NCI-H2107 (cell line): ENCODE measurements at places on chromosomes 7 and 10.

GRCh38 chr7:33220231-33220630, 90.9 kb downstream of the BBS9 start:
- no peak for DNase-seq

DNA sequence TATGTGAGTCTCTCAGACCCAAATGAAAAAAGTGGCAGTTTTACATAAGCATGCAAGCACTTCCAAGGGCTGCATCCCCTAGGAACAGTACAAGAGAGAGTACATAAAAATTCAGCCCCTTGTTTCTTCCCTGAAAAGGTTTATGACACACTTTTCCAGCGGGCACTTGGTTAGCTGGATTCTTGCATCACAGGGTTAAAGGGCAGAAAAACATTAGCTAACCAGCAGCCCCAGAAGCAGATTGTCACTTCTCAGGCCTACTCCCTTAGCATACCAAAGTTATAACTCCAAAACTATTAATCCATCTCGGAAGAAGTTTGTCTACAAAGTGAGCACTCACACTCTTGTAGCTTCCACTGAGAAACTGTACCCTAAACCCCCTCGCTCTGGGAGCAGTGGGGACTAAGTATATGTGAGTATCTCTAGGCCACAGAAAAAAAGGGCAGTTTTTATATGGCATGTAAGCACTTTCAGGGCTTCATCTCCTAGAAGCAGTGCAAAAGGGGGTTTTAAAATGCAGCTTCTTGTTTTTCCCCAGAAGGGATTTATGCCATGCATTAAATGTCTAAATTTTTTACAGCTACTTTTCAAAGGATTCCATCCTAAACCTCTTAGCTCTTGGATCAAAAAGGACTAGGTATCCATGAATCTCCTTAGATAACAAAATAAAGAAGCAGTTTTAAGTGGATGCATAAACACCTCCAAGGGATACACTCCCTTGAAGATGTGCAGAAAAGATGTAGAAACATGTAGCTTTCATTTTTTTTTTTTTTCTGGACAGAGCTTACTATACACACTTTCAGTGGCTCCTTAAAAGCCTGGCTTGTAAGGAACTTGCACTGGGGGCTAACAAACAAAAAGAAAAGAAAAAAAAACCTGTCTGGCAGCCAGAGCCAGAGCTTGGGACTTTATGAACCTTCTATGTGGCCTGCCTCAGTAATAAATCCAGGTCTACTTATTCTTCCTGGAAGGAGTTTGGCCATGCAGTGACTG, 956.7 kb downstream of the CCSER2 start:
- no peak for DNase-seq

- DNase-seq: no peak
Measured at GRCh38 chr7:101951757-101952156, 134.3 kb downstream of the CUX1 start.

DNA sequence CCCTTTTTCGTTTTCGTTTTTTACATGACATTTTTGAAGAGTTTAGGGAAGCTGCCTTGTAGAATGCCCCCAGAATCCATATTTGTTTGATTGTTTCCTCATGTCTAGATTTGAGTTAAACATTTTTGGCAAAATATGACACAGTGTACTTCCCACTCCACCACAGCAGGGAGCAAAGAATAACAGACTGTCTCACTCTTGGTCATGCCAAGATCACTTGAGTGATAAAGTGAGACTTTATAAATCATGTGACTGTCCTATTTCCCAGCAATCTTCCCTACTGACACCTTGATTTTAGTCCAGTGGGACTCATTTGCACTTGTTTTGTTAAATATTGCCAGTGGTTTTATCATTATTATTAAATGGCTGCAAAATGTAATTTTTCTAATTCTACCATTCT, 44.4 kb upstream of the USP6NL start:
- DNase-seq: no peak

- DNase-seq: no peak
Measured at GRCh38 chr7:140485500-140486265, 6.4 kb upstream of the MKRN1 start.

DNA sequence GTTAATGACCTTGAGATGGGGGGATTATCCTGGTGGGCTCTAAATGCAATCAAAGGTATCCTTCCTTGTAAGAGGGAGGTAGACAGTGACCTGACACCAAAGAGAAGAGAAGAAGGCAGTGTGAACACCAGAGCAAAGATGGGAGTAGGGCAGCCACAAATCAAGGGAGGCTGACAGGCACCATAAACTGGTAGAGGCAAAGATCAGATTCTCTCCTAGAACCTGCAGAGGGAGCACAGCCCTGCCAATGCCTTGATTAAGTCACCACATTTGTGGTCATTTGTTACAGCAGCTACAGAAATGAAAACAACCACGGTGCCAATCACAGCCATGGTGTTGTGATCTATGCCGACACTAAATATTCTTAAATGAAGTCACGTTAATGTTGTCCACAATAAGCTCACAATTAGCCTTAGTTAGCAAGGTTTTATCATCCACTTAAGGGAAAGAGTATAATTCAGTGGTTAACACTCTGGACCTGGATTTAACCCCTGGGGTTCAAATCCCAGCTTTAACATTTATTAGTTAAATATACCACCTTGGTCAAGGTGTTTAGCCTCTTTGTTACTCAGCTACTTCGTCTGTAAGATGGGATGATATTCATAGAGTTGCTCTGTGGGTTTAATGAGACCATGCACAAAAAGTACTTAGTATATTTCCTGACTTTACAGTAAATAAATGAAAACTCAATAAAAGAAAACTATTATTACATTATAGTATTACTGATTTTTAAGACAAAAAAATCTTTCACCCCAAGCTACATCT, 70.8 kb downstream of the SGMS1 start:
- no peak for DNase-seq

- DNase-seq: no peak
Measured at GRCh38 chr10:133461841-133462240, 8.1 kb downstream of the SCART1 start.

- DNase-seq: no peak
Measured at GRCh38 chr7:43648473-43649406, 65.8 kb downstream of the STK17A start.

- DNase-seq: no peak
Measured at GRCh38 chr10:131648386-131649020, 252.3 kb upstream of the PPP2R2D start.

GRCh38 chr7:99829524-99830160, 1.8 kb downstream of the CYP3A43 start:
- no peak for DNase-seq

- no peak for DNase-seq
Measured at GRCh38 chr7:81331061-81332018, 412.5 kb upstream of the SEMA3C start.

GRCh38 chr7:1912593-1913465, 242.8 kb downstream of the ELFN1 start:
- no peak for DNase-seq

DNA sequence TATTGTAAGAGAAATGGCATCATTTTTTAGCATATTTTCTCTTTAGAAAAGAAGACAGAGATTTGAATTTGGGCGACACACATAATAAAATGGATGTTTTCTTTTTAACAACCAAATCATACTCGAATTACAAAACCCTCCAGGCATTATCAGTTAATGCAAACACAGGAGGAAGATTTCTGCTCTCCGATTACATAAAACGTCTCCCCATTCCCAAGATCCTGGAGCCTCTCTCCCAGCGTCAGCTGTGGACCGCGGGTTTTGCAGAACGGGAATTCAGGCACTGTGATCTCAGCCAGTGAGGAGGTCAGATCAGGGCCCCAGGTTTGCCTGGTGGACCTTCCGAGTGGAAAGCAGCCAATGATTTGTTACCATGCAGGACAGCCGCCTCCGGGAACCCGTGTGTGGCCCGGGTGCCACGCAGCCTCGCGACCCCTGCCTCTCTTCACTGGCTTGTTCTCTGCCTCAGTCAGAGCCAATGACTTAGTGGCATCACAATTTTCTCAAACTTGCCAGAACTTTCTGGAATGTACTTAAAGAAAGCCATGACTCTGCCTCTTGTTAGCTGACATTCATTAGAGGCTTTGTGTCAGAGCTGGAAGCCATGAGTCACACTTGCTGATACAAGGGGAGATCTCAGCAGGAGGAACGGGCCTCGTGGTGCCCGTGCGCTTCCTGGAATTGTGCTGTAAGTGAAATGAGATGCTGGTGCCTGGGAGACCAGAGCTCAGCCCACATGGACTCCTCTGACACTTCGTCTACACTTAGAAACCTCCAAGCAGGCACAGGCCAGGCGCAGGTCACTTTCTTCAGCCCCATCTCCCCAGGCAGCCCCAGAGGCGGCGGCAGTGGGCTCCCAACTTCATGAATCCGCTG, 246.1 kb downstream of the KLF6 start:
- no peak for DNase-seq

DNA sequence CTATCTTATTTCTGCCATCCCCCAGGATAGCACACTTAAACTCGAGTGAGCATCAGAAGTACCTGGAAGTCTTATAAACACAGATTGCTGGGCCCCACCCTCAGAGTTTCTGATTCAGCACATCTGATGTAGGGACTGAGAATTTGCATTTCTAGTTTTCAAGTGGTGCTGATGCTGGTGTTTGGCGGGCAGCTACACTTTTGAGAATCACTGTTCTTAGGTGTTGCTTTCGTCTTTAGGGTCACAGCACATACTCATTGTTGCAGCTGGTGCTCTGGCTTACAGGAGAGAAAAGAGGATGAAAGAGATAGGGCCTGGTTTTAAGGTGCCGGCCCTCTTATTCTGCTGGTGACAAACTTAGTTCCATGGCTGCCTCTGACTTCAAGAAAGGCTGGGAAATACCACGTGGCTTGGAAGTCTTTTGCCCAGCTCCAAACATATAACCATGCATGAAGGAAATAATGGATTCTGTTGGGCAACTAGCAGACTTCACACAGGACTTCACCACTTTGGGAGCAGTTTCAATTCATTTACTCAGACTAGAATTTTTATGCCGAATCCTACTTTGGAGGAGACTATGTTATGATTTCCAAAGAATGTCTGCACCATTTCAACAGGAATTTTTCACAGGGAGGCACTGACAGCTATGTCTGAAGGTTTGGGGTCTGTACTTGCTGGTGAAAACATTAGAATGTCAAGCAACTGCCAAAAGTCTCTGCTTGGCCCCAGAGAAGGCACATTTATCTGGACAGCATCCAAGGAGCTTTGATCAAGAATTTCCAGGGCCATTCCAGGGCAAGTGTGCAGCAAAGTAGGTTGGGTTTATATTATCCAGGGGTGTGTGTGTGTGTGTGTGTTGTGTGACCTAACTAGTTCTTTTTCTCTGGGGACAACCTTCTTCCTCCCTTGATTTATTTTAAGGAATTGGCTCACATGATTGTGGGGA, 6.9 kb upstream of the MINDY4 start:
- no peak for DNase-seq

- DNase-seq: no peak
Measured at GRCh38 chr10:64112701-64113355, 591.6 kb downstream of the REEP3 start.

DNA sequence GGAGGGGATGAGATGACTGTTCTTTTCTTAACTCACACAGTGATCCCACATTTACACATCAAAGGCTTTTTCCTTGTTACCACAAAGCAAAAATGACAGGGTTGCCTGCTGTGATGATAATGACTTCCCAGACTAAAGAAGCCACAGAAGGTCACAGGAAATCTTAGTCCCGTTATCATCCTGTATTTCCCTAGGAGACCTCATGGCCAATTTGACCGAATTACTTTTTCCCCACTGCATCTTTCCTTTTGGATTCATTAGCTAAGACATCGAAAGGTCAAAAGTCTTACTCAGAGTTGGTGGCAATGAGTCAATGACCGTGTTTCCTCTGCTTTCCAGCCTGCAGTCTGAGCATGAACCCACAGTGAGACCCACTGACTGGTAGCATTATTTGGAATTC, 130.1 kb upstream of the INHBA start:
- no peak for DNase-seq

- DNase-seq: no peak
Measured at GRCh38 chr7:30115709-30116297, 19.0 kb upstream of the MTURN start.

GRCh38 chr7:42161719-42162118, 75.3 kb downstream of the GLI3 start:
- DNase-seq: no peak

DNA sequence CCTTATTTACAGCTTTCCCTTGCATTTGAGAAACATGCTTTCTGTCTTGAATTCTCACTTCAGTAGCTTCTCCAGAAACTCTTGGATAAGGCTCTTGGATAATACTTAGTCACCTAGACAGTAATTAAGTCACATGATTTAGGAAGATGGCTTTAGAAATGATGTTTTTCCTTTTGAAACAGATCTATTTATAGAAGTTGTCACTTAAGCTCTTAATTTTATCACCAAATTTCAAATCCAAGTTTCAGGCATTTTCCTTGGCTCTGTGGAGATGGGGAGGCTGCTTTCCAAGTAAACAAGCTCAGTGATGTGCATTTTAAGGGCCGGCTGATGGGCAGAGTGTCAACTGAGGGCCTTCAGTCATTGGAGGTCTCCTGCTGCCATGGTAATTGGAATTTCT, 130.3 kb downstream of the SRI start:
- no peak for DNase-seq

- DNase-seq: no peak
Measured at GRCh38 chr7:82284936-82285519, 158.5 kb downstream of the CACNA2D1 start.

- DNase-seq: no peak
Measured at GRCh38 chr10:89204621-89205185, 2.4 kb downstream of the CH25H start.

GRCh38 chr10:8811201-8811600, 756.7 kb downstream of the GATA3 start:
- no peak for DNase-seq

DNA sequence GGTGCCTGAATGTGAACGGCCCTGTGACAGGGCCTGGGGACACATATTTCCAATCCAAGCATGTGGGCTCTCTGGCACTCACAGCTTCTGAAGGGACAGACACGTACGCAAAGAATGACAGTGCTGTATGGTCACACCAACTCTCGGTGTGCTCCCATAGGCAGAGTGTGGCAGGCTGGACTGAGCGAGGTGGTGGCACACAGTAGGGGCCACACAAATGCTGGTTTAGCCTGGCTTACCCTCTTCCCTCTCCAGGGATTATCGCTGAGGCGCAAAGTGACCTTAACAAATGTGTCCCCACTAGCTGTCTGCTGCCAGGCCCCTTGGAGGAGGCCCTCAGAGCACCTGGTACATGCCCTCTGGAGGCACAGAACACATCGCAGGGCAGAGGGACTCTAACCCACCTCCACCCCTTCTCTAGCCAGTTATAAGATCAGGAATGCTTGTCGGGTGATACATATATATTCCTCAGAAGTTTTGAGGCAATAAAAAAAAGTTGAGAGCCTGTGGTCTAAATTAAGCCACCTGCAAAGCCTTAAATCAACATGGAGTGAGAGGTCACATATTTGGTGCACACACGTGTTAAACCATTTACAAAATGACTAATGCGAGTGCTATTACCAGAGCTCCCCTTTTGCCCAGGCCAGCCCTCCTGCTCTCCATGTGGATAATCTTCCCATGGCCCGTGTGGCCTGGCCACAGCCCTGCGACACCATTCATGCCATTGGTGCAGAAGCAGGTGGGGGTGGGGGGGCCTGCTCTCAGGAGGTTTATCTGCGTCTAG, 262.8 kb upstream of the GRB10 start:
- no peak for DNase-seq

- peak; percentile 42 for DNase-seq
Measured at GRCh38 chr10:5466451-5467206, 32.7 kb downstream of the CALML5 start.

GRCh38 chr7:130087364-130087763, 17.0 kb downstream of the KLHDC10 start:
- DNase-seq: no peak
